Stimulated activated CD8-positive, alpha-beta memory T cell treated with anti-CD3 and anti-CD28 coated beads, Interleukin-4, amount 100 ng/mL, for 1 hour (primary cell): ENCODE measurements at places on chromosomes 2 and 18.

- no peak for DNase-seq
Observed at GRCh38 chr2:226691255-226691654, 108.4 kb downstream of the IRS1 start.

GRCh38 chr2:31748041-31748440 is 167.3 kb upstream of the SRD5A2 start:
- DNase-seq = no peak

- DNase-seq = no peak
Observed at GRCh38 chr18:59911600-59911999, 11.8 kb downstream of the PMAIP1 start.

GRCh38 chr2:207767461-207768167 is 2.1 kb downstream of the FZD5 start:
- DNase-seq = no peak

DNA sequence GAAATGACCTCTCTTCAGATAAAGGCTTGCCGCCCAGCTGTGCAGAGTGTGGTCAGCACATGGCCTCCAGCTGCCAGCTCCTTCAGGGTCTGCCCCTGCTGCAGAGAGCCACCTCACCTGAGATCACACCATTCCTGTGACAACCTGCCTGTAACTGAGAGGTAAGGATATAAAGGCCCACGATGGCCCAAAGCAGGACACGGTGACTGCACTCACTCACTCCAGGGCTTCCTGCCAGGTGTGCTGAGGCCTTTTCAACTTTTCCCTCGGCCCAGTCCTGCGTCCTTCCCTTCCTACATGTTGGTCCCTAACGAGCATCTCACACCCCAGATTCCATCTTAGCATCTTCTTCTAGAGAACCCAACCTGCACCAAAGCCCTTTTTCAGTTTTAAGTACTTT is 36.2 kb downstream of the ANKRD44 start:
- no peak for DNase-seq
